ENCODE measurements at places on chromosomes 5 and 9. TPM values are rescaled to one million over a fixed set of nuclear protein-coding genes. Genes with fewer than 3 reads are reported as not detected.

MACIR gene
- total RNA-seq, result 12.2 TPM

CAMK4 gene
- 7.7 TPM for total RNA-seq

SPATA31E1 gene
- not detected for total RNA-seq

FSTL4 gene
- 0.38 TPM for total RNA-seq

ARL14EPL gene
- total RNA-seq, result not detected

NUTM2F gene
- not detected for total RNA-seq

ANKRD31 gene
- total RNA-seq, result not detected

LRRC14B gene
- not detected for total RNA-seq

TMEM252 gene
- not detected for total RNA-seq
